ENCODE measurements at places on chromosomes 4 and X.

- peak; percentile 92 for DNase-seq
Measured at GRCh38 chr4:143381189-143382118, 44.8 kb downstream of the GAB1 start.

DNA sequence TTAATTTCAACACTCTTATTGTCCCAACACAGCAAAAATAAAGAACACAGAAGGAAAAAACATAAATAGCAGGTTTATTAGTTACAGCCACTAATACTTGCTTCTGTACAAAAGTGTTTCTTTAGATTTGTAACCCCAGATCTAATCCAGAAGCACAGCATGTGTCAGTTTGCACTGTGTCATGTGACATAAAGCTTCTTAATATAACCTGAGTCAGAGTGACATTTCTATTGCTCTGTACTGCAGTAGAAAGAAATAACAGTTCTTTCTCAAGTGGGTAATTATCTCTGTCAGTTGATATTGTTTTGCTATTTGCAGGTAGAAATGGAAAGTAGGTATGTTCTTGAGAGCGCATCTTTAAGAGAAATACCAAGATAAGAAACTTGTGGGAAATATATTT lies 422.5 kb downstream of the ZIC3 start:
- DNase-seq, result no peak

- DNase-seq, result no peak
Measured at GRCh38 chrX:76477353-76477752, 49.8 kb downstream of the MAGEE1 start.

GRCh38 chrX:104929324-104929723 lies 291.2 kb downstream of the TEX13A start:
- no peak for DNase-seq

GRCh38 chrX:47804315-47804714 lies 32.4 kb upstream of the ZNF81 start:
- DNase-seq, result no peak

DNA sequence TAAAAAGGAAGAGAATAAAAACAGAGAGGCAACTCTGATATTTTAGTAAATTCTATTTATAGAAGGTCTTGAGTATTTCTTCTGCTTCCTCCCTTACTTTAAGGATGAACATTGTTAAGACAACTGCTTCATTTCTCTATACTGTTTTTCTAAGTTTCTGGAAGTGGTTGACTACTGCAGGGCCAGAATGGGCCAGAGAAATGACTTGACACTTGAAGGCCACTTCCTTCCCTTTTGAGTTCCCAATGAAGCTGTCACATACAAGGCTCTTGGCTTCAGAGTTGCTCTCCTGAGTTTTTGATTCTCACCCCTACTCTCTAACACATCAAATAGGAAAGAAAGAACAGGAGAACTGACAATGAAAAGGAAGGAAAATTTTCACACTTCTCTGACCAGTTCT lies 37.6 kb downstream of the PKD2 start:
- no peak for DNase-seq

- DNase-seq, result peak; percentile 53
Measured at GRCh38 chr4:56786955-56787354, 34.5 kb downstream of the SPINK2 start.
